Stimulated activated CD4-positive, alpha-beta T cell treated with anti-CD3 and anti-CD28 coated beads, Interleukin-12 subunit alpha, Interleukin-12 subunit beta, amount 100 ng/mL, for 48 hours (primary cell): ENCODE measurements at places on chromosomes 6 and 20.
A peak's percentile ranks its signal among the peaks of the same experiment; 100 is the strongest.

- no peak for DNase-seq
Measured at GRCh38 chr20:34458631-34459030, 57.6 kb upstream of the DYNLRB1 start.

DNA sequence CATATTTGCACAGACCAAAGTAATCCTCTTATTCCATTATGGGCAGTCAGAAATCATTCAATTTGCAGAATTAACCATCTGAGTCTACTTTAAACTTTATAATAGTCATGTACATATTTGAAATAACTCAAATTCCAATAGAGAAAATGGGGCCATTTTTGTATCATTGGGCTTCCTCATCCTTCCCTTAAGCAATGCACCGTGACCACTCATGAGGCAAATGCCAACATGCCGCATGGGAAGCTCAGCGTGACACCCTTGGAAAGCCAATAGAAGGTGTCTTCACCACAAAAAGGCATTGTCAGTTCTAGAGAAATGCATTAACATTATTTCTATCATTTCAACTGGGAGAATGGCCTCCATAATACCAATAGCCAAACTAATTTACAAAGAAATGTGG, 38.5 kb downstream of the SIM1 start:
- no peak for DNase-seq

- no peak for DNase-seq
Measured at GRCh38 chr20:34983995-34984735, 28.5 kb downstream of the MYH7B start.

DNA sequence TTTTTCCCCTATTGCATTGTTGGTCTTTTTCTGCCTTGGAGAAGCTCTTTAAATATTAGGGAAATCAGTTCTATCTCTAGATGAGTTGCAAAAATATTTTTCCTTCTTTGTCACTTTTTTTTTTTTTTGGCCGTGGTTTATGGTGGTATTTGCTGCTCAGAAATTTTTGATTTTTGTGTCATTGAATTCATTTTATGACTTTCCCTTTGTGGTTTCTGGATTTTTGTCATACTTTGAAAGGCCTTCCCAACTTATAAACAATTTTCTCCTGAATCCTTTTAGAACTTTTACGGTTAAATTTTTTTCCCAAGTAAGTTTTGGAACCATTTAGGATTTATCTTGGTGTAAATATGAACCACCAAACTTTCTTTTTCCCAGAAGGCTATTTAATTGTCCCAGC, 145.6 kb downstream of the GJA10 start:
- DNase-seq: no peak

GRCh38 chr6:34237722-34238584, 1.3 kb downstream of the HMGA1 start:
- DNase-seq: no peak

GRCh38 chr6:3624250-3625136, 127.0 kb downstream of the PXDC1 start:
- no peak for DNase-seq

- no peak for DNase-seq
Measured at GRCh38 chr20:37346236-37346534, 245 bp downstream of the SRC start.

DNA sequence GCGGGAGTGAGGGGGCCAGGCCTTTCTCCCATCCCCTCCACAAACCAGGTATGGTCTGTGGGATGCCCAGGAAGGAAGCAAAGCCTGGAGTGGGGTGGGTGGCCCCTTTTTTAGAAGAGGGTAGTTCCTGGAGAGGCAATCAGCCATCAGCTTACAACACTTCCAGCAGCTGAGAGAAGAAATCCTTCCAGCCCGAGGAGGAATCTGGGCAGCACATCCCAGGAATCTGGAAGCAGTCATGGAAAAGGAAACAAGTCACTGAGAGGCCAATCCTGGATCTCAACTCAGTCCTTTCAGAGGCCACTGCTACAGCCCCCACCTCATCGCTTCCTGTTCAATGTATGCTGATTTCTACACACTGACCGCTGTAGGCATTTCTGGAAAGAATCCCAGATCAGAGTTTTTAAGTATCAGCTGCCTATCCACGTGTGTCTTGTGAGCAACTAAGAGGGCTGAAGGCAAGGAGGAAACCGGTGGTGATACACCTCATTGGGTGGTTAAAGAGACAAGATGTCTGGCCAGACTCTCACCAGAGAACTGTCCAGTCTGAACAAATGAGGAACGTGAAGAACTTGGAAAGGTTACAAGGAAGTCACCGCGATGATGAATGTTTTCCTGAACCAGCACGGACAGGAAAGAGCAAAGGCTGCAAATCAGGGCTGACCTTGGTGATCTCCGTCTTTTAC, 92.9 kb upstream of the SHLD1 start:
- no peak for DNase-seq

GRCh38 chr6:110348961-110349690, 9.0 kb downstream of the METTL24 start:
- DNase-seq: no peak

GRCh38 chr6:37243816-37244370, 13.7 kb upstream of the TBC1D22B start:
- DNase-seq: no peak

DNA sequence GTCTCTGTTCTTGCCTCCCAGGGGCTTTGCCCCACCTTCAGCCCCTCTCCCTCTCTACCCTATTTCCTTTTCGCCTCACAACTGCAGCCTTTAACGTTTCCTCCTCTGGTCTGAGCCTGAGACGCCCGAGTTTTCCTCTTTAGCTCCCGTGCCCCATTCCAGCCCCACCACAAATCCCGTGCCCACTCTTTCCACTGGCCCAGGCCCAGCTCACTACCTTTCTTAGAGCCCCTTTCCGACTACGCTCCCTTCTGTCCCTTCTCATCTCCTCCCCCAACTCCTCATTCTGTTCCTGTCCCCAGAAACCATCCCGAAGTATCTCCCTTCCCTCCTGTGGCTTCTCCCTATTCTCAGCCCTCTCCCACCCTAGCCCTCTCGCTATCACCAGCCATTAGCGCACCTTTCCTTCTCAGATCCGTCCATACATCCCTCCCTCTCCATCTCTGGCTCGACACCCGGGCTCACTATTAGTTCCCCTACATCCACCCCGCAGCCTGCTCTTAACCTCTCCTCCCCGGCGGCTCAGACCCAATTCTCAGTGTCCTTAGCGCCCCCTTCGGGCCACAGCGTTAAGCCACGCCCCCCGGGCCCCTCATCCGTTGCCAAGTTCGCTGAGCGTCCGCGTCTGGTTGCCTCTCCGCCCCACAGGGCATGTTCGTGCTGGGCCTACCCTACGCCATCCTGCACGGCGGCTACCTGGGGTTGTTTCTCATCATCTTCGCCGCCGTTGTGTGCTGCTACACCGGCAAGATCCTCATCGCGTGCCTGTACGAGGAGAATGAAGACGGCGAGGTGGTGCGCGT, 2.7 kb downstream of the SLC32A1 start:
- peak; percentile 68 for DNase-seq

DNA sequence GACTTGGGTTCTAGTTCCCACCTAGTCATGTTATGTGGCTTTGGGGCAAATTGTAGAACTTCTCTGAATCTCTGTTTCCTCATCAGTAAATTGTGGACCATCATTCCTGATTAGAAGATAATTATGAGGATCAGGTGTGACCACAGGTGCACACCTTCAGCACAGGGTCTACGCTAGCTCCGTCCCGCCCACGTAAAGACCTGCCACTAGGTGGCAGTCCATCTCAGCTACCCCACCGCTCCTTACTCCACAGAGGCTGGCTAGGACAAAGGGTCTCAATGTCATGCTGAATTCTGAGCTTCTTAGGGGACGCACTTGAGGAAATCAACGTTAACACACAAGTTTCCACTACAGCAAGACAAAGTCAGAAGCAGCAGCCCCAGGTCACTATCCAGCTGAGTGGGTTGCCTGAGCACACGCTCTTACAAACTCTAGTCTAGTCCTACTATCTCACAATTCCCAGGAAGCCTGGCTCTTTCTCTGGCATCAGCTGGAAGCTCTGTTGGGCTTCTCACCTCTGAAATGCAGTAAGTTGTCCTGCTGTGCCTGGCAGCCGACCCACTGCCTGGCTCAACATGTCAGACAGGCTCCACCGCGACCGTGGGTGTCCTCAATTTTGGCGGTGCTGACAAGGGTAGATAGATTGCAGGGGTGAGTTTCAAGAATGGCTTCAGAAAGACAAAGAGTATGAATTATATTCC, 2.0 kb upstream of the PLCG1 start:
- no peak for DNase-seq

DNA sequence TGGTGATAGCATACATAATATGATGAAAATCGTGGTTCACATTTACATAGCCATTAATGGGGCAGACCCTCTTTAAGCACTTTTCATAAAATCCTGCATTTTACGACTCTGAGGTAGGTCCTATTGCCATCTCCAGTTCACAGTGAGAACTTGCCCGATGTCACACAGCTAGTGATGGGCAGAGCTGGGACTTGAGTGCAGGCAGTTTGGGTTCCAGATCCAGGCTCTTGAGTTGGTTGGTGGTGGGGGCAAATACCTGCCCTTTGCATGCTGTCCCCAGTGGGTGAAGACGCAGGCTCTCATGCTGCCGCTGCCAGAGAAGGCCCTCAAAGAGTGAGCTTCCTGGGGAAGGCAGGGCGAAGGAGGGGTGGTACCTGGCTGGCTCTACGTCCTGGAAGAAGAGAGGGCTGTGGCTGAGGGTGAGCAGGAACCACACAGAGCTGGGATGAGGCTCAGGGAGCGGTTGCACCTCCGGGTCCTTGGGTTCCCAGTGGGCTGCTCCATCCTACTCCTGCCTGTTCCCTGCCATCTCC, 6.1 kb upstream of the BAK1 start:
- no peak for DNase-seq

GRCh38 chr6:67433124-67433523, 1202.0 kb upstream of the ADGRB3 start:
- no peak for DNase-seq

GRCh38 chr6:6220718-6221117, 99.7 kb downstream of the F13A1 start:
- no peak for DNase-seq

DNA sequence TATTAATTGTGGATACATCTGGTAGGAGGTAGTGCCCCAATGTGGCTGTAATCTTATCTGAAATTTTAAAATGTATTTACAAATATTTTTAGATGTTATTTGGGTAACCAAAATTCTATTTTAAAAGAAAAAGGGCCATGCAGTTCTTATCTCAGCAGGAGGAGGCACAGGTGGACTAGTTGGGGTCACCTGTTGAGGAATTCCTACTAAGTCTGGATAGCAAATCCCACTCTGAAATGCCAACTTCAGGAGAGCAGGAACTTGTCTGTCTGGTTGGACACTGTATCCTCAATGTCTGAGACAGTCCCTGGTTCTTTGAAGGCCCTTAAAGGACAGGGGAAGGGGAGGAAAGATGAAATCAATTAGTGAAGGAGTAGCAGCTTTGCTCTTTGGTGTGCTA, 82.6 kb downstream of the EYA2 start:
- no peak for DNase-seq

DNA sequence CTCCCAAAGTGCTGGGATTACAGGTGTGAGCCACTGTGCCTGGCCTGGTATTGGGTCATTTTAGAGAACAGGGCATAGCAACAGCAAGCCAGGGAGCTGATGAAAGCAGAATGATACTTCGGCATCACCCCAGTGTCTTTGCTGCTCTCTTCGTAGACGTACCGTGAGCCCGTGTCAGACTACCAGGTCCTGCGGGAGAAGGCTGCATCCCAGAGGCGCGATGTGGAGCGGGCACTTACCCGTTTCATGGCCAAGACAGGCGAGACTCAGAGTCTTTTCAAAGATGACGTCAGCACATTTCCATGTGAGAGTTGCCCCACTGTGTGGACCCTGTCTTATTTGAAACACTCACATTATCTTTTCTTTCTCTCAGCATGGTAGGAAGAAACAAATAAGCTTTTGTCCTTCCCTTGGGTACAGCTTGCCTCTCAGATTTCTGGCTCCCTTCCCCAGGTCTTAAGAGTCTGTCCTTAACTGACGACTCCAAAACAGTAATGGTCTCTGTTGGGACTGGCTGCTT, 15.9 kb downstream of the TAF8 start:
- no peak for DNase-seq

GRCh38 chr6:169567819-169568218, 134.0 kb downstream of the WDR27 start:
- DNase-seq: no peak

DNA sequence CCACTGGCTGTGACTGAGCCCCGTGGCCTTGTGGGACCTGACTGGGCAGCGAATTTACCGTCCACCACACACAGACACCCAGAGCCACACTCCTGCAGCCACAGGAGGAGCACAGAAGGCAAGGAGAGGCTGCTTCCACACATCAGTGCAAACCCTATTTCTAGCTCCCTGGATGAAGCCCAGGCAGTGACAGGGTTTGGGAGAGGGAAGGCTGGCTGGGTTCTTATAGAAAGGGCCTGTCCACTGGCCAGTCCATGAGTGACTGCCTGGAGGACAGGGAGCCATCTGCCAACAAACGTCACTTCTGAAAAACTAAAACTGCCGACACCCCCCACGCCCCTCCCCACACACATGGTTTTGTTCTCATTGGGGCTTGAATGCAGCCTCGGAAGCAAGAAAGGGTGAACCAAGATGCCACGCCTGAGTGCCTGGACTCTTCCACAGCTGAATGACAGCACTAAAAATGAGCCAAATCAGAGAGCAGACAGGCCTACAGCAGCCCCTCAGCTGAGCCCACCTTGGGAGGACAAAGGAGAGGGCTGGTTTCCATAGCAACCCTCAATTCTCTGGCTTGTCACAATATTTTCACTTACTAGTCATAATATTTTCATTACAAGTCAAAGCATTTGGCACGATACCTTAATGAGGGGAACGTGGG, 38.4 kb downstream of the RRBP1 start:
- no peak for DNase-seq

DNA sequence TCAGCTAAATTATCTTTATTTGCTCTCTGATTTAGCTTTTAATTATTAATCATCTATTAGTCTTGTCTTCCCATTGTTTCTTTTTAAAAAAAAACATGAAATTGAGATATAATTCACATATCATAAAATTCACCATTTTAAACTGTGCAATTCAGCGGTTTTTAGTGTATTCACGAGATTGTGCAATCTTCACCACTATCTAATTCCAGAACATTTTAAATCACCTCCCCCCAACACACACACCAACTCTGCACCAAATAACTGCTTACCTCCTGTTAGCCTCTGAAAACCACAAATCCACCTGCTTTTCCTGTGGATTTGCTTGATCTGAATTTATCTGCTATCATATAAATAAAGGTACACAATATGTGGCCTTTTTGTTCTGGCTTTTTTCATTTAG, 8.8 kb upstream of the ABRACL start:
- DNase-seq: no peak

DNA sequence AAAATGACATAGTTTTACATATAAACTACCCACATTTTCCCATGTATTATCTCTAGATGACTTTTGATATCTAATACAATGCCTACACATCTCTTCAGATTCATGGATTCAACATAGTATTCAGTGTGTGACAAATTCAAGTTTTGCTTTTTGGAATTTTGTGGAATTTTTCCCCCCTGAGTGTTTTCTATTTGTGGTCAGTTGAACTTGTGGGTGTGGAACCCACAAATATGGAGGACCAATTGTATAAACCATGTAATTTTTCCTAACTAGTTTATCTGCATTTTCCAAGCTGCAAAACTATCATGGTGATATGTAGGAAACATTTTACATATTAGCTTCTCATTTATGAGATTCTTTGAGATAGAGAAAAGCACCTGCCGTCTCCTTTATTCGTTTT, 374.3 kb upstream of the SOX4 start:
- DNase-seq: no peak
